Activated T-cell treated with anti-CD3 and anti-CD28 coated beads, Interleukin-2, amount 50 U/mL, for 48 hours (primary cell): ENCODE measurements at places on chromosomes 3 and 15.

- no peak for DNase-seq
These were observed 25.6 kb downstream of the HACD2 start for GRCh38 chr3:123559040-123559861.

DNA sequence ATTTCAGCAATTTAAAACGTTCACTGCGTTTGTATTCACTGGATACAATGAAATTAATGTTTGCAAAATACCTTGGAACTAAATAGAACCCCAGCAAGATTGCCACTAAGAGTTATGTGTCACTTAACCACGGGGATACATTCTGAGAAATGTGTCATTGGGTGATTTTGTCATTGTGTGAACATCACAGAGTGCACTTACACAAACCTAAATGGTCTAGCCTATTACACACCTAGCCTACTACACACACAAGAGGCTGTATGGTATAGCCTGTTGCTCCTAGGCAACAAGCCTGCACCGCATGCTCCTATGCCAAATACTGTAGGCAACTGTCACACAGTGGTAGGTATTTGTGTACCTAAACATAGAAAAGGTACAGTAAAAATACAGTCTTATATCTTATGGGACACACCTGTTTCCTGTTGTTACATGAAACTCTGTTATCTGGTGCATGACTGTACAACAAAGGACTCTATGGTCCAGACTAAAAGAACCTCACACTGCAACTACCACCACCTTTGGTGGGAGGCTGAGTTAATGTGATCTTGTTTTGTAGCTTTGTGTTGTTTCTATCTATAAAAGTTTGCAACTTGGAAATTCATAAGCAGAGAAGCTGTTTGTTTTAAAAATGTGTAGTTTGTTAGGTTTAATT, 92.2 kb upstream of the NTRK3 start:
- no peak for DNase-seq

GRCh38 chr3:150761831-150762661, 923 bp downstream of the SIAH2 start:
- peak; percentile 59 for DNase-seq

DNA sequence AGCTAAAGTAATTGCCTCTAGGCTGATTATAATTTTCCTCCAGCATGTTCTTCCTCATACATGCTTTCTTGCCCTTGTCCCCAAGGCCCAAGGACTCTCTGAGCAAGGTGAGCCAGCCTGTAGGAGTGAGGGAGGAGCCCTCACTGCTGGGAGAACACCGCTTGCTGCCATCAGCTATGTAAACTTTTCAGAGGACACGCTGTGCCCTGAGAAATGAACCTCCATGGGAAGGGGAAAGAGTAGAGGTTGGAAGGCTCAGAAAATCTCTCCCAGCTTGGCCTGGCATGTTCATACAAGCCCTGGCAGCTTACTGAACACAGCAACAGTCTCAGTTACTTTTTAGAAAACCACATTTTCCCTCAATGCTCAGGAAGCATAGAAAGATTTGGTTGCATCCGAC, 103.0 kb upstream of the SLC24A5 start:
- DNase-seq = no peak

- no peak for DNase-seq
These were observed 34.0 kb downstream of the MYRIP start for GRCh38 chr3:39843440-39843839.

DNA sequence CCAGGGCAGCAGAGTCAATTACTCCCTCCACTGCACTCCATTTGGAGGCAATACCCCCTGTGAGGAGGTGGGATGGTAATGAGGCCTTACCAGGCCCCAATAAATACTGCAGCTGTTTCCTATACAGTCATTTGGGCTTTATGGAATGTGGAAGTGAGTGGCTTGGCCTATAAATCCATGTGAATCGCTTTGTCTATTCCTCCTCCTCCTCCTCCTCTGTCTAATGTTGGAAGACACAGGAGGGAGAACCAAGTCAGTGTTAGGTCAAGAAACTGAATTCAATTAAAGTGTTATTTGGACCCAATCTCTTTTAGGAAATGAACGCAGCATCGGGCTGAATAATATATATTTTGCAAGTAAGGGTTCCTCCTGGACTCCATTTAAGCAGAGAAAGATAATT, 17.3 kb upstream of the SRGAP3 start:
- DNase-seq = no peak

GRCh38 chr3:140927279-140928069, 14.2 kb upstream of the SLC25A36 start:
- no peak for DNase-seq

DNA sequence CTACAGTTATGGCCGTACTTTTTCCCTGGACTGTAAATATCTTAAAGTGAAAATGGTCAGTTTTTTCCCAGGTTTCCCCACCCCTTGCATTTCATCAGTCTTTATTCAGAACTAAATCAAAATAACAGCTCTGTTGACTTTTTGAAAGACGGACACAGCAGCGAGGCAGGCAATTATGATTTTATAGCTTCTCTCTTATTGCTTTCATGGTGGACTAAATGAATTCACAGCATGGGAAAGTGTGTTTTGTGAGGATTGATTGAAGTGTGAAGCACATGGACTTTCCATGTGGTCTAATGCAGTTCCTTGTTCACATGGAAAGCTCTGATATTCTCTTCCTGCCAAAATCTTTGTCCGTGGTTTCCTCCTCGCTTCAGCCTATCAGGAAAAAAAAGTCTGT, 268.7 kb upstream of the ARL6 start:
- DNase-seq = no peak

DNA sequence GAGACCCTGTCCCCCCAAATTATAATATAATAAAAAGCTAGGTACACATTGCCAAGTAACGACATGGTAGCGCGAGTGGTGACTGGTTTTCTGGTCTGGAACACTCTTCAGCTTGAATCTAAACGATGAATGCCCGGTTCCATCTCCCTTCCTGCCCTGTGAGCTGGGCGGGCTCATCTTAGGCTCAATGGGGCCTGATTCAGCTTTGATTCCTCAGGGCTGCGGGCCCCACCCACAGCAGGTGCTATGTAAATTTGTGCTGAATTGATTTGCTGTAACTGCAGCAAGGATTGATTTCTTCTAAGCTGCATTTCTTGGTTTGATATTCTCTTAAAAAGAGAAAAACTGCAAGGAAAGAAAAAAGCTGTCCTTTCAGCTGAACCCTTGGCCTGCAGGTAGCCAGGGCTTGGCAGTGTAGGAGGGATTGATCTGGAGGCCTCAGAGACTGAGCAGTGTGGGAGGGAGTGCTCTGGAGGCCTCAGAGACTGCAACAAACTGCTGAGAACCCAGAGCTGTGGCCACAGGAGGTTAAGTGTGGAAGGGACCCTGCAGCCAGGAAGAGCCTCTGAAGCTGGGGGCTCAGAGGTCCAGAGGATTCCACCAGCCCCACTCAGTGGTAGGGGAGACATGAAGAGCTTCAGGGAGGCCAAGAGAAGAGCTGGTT, 231.6 kb downstream of the XXYLT1 start:
- no peak for DNase-seq

- DNase-seq = no peak
These were observed 44.7 kb upstream of the PLCL2 start for GRCh38 chr3:16840101-16840424.
